ENCODE measurements at places on chromosomes 12 and 14.

DNA sequence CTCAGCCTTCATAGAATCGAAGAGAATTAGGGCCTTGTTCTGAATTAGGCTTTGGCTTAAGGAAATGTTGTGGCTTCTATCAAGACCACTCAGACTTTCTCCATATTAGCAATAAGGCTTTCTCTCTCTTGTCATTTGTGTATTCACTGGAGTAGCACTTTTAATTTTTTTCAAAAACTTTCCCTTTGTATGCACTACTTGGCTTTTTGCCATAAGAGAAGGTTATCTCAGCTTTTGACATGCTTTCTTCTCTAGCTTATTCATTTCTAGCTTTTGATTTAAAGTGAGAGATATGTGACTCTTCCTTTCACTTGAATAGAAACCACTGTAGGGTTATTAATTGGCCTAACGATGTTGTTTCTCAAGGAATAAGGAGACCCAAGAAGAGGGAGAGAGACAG is 244.2 kb downstream of the GPHN start:
- no peak for DNase-seq

GRCh38 chr14:99325591-99325990 is 53.6 kb upstream of the BCL11B start:
- no peak for DNase-seq

DNA sequence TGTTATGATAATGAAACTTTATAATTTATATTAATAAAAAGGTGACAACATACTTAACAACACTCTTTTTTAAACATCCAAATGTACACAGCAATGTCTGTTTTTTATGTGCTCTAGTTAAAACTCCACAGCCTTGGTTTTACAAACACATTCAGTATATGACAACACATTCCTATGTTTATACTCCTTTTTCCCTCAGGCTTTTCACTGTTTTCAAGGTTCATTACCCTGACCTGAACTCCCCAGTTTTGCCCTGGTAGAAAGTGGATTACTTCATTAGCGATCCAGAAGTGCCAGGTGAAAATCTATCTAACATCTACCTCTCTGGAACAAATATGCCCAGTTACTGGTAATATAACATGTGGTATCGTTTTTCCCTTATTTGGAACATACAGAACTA is 340.2 kb upstream of the DDHD1 start:
- no peak for DNase-seq

GRCh38 chr12:50099302-50100008 is 4.4 kb upstream of the GPD1 start:
- DNase-seq, result no peak

- DNase-seq, result no peak
Measured at GRCh38 chr14:58668848-58669480, 31.2 kb downstream of the DACT1 start.

GRCh38 chr12:71636704-71637115 is 26.9 kb downstream of the ZFC3H1 start:
- DNase-seq, result peak; percentile 28

DNA sequence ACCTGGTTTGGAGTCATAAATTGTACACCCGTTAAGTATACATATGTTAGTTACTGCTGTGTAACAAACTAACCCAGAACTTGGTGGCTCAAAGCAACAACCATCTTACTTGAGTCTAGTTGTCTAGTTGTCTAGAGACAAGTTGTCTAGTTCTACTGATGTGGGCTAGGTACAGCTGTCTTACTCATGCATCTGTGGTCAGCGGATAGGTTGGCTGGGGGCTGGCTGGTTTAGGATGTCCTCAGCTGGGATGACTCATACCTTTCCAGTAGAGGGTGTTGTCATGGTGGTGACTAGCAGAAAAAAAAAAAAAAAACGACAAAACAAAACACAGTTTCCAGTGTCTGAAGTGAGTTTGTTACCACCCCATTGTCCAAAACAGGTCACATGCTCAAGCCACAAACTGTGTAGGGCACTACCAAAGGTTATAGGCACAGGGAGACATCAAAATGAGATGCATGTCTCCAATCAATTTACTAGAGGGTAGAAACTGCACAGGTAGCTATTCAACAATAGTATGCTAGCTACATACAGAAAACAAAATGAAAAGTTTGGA is 680.3 kb downstream of the MED13L start:
- DNase-seq, result peak; percentile 31

Measured in AG09309 (cell line).